ENCODE measurements at places on chromosomes 6 and 20. TPM values are rescaled to one million over a fixed set of nuclear protein-coding genes. Genes with fewer than 3 reads are reported as not detected.

DNA sequence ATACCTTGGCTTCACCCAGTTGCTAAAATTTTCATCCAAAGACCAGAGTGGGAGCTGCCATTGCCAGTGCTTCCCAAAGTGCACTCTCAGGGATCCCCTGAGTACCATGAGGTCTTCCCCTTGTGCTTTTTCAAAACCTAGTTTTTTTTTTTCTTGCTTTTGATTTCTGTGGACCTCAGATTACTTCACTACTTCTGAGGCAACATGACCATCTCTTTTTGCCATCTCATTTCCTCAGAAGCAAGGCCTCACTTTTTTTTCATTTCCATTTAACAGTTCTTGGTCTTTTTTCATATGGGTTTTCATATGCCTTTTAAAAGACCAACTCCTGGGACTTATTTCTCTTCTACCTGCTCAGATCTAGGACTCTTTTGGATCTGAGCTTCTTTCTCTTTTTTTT is 64.1 kb upstream of the MMS22L start:
- H3K27me3 ChIP-seq = peaks cover 8% of the 10 kb centered on the region
- H3K4me1 ChIP-seq = no peaks in the 10 kb centered on the region
- H3K4me3 ChIP-seq = no peak overlapping the region

DNA sequence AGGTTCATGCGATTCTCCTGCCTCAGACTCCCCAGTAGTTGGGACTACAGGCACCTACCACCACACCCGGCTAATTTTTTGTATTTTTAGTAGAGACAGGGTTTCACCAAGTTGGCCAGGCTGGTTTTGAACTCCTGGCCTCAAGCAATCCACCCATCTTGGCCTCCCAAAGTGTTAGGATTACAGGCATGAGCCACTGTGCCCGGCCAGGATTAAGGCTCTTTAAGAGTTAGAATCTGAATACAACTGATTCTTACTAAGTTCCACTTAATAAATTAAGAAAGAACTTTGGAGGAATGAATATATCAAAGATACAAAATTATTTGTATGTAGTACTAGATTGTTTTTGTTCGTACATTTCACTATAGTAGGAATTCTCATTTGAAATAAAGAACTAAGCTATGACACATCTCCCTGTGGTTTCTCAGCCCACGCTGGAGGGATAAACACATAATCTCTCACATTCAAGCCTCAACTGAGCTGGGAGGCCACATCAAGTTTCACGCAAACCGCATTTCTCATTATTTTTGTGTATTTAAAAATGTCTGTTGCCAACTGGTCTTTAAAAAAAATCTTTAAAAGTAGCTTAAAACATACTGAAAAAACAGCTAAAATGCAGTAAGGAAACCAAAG is 34.2 kb downstream of the DTNBP1 start:
- no peak overlapping the region for H3K4me3 ChIP-seq
- peak; percentile 91 for DNase-seq
- H3K4me1 ChIP-seq = peaks cover 47% of the 10 kb centered on the region

Gene PDE7B
- total RNA-seq = 0.58 TPM

GRCh38 chr6:37059344-37060194 is 54.1 kb downstream of the FGD2 start:
- DNase-seq = peak; percentile 31
- H3K4me1 ChIP-seq = peaks cover 7% of the 10 kb centered on the region
- H3K27me3 ChIP-seq = no peaks in the 10 kb centered on the region
- H3K27ac ChIP-seq = no peak overlapping the region
- no peak overlapping the region for H3K4me3 ChIP-seq
- H3K36me3 ChIP-seq = no peaks in the 10 kb centered on the region

DNA sequence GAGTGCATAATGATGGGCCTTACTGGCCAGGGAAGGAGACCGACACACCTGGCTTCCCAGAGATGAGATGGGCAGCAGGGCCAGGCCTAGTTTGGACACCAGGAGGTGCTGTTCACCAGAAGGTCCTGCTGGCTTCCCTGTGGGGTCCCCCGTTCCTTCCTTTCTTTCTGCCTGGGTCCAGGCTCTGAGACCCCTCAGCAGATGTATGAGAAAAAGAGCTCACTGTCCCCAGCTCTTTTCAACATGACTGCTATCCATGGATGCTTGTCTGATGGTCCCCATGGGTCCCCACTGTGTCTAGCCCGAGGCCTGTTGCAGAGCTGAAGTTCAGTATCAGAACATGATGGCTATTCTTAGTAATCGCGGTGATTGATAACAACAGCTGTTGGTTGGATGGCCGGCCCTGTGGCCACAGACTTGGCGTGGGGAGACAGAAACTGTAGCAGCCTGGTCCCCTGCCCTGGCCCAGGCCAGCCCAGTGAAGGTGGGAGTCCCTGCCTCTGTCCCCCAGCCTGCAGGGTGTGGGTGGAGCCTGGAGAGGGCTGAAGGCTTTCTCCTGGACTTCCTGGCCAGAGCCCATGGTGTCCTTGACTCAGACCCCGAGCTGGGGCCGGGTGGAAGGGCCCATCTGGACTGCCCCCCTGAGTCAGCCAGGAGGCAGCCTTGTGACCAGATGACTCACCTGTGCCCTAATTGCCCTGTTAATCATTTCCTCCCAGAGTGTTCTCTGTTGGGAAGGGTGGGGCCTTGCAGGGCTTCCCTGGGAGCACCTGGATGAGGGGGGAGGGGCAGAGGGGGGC is 9.9 kb upstream of the BAK1 start:
- H3K4me1 ChIP-seq = peaks cover 38% of the 10 kb centered on the region
- no peaks in the 10 kb centered on the region for H3K27me3 ChIP-seq
- no peaks in the 10 kb centered on the region for H3K36me3 ChIP-seq
- H3K27ac ChIP-seq = no peak overlapping the region

Gene SLC18B1
- 7.0 TPM for total RNA-seq

GRCh38 chr6:40727271-40727670 is 140.1 kb upstream of the LRFN2 start:
- H3K27me3 ChIP-seq = no peaks in the 10 kb centered on the region
- H3K4me1 ChIP-seq = no peaks in the 10 kb centered on the region
- no peak for DNase-seq
- no peak overlapping the region for H3K27ac ChIP-seq
- H3K36me3 ChIP-seq = no peaks in the 10 kb centered on the region
- H3K4me3 ChIP-seq = no peak overlapping the region

DNA sequence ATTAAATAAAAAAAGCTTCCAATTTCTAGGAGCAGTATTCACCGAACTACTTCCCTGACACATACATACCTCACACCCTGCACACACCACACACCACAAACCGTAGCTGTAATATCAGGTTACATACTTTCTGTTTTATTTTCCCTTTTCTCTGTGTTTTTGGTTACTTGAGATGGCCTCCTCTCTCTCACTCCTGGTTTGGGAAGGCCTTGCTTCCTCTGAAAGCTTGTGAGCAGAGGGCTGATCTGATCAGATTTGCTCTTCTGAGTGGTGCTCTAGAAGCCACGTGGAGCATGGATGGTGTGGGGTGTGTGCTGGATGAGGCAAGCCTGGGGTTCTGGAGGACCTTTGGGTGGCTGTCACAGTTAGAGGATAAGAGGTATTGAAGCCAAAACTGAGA is 20.9 kb downstream of the UTRN start:
- H3K27me3 ChIP-seq = peaks cover 4% of the 10 kb centered on the region
- peak overlapping the region; percentile 26 for H3K4me3 ChIP-seq
- peaks cover 23% of the 10 kb centered on the region for H3K4me1 ChIP-seq

GRCh38 chr6:148829415-148830101 is 82.7 kb downstream of the UST start:
- no peak overlapping the region for H3K27ac ChIP-seq
- H3K36me3 ChIP-seq = no peaks in the 10 kb centered on the region
- peaks cover 20% of the 10 kb centered on the region for H3K4me1 ChIP-seq
- H3K27me3 ChIP-seq = peaks cover 5% of the 10 kb centered on the region
- DNase-seq = no peak
- H3K4me3 ChIP-seq = no peak overlapping the region

DNA sequence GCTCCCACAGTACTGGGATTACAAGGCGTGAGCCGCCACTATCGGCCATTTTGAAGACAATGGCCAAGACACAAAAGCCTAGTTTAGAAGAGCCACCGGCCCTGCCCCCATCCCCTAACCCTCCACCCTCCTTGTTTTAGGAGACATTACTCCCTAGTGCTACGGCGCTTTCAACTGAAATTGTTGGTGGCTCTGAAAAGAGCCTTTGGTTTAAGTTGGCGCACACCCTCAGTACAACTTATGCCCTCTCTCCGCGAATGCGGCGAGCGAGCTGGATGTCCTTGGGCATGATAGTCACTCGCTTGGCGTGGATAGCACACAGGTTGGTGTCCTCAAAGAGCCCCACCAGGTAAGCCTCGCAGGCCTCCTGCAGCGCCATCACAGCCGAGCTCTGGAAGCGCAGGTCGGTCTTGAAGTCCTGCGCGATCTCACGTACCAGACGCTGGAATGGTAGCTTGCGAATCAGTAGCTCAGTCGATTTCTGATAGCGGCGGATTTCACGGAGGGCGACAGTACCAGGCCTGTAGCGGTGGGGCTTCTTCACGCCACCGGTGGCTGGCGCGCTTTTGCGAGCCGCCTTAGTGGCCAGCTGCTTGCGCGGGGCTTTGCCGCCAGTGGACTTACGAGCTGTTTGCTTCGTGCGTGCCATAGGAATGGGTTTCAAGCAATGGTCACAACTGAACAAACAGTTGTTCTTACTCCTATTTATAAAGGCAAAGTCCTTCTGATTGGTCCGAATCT is 114.9 kb upstream of the BTN3A2 start:
- H3K27ac ChIP-seq = peak overlapping the region; percentile 99
- peaks cover 11% of the 10 kb centered on the region for H3K36me3 ChIP-seq
- peaks cover 27% of the 10 kb centered on the region for H3K4me1 ChIP-seq
- no peaks in the 10 kb centered on the region for H3K27me3 ChIP-seq

- H3K36me3 ChIP-seq = no peaks in the 10 kb centered on the region
- DNase-seq = no peak
- H3K4me1 ChIP-seq = peaks cover 20% of the 10 kb centered on the region
- no peak overlapping the region for H3K27ac ChIP-seq
- no peak overlapping the region for H3K4me3 ChIP-seq
These were observed 108.0 kb downstream of the PPP1R14C start for GRCh38 chr6:150250826-150251225.

DNA sequence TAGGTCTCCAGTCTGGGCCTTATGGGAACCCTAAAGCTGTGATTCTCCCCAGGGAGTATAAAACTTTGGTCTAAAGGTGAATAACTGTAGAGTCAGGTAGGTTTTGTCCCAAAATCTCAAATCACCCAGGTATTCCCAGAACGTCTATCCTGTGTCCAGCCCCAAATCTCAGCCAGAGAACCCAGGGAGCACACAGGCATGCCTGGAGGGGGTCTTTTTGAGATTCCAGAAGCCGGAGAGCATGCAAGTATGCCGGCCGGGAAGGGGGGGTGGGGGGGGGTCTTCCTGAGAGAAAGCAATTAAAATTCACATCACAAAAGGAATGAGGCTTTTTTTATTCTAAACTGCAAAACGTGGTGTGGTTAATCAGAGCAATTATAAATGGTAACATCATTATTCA is 210.0 kb downstream of the PTPRT start:
- H3K27ac ChIP-seq = no peak overlapping the region
- no peaks in the 10 kb centered on the region for H3K36me3 ChIP-seq
- no peak overlapping the region for H3K4me3 ChIP-seq
- H3K27me3 ChIP-seq = peaks cover 2% of the 10 kb centered on the region

Gene HLA-DQB1
- total RNA-seq = 6.9 TPM

Gene LPA
- total RNA-seq = not detected

DNA sequence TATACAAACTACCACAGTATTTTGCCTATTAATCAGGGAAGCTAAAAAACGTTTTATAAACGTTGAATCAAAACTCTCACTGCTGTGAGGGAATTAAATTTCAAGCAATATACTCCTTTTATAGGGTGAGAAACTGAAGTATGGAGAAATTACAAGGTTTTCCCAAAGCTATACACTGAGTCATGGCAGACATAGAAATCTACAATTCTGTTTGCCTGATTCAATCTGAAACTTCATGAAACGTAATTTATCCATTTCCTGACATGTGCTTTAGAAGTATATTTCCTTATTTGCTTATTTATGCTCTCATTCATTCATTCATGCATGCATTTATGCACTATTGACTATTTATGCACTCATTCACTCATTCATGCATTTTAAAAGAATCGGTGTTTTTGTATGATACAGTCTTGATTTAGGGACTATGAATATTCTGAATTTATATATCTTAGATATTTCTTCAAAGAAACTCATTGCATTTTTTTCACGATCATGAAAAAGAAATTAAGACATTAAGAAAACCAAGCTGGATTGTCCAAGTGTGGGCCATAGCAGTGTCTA is 16.5 kb downstream of the EYA4 start:
- peaks cover 4% of the 10 kb centered on the region for H3K27me3 ChIP-seq
- H3K27ac ChIP-seq = no peak overlapping the region
- no peak overlapping the region for H3K4me3 ChIP-seq
- no peak for DNase-seq

GRCh38 chr6:137953761-137954160 is 86.7 kb downstream of the TNFAIP3 start:
- H3K4me1 ChIP-seq = peaks cover 17% of the 10 kb centered on the region
- no peak overlapping the region for H3K4me3 ChIP-seq
- no peaks in the 10 kb centered on the region for H3K27me3 ChIP-seq
- no peak overlapping the region for H3K27ac ChIP-seq
- DNase-seq = no peak
- H3K36me3 ChIP-seq = no peaks in the 10 kb centered on the region

Gene LAMP5
- not detected for total RNA-seq

GRCh38 chr6:161630674-161631073 is 356.8 kb upstream of the AGPAT4 start:
- DNase-seq = no peak
- H3K4me3 ChIP-seq = no peak overlapping the region
- no peaks in the 10 kb centered on the region for H3K27me3 ChIP-seq
- no peaks in the 10 kb centered on the region for H3K36me3 ChIP-seq
- H3K4me1 ChIP-seq = peaks cover 10% of the 10 kb centered on the region

DNA sequence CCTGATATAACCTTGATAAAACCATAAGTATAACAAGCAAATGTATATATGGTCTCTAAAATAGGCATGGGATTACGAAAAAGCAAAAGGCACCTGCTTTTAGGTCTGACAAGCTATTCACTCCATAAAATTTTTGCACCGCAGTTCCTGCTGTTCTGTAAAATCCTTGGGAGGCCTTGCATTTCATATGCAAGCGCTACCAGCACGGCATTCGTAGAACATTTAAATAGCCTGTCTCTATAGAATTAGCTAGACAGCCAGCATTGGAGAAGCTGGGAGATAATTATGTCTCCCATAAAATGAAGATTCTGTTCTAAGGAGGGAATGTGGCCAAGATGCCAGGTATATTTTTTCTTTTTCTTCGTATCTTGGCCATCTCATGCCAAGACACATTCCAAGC is 64.5 kb upstream of the ATXN1 start:
- no peaks in the 10 kb centered on the region for H3K36me3 ChIP-seq
- no peak overlapping the region for H3K4me3 ChIP-seq
- H3K27ac ChIP-seq = no peak overlapping the region
- peaks cover 12% of the 10 kb centered on the region for H3K27me3 ChIP-seq

GRCh38 chr6:203661-204060 is 88.6 kb upstream of the DUSP22 start:
- no peak for DNase-seq
- peaks cover 6% of the 10 kb centered on the region for H3K4me1 ChIP-seq
- H3K36me3 ChIP-seq = no peaks in the 10 kb centered on the region
- no peak overlapping the region for H3K27ac ChIP-seq
- no peaks in the 10 kb centered on the region for H3K27me3 ChIP-seq

All from activated CD8-positive, alpha-beta T cell treated with anti-CD3 and anti-CD28 coated beads for 36 hours (primary cell).